ENCODE measurements at places on chromosomes 4 and X. TPM values are rescaled to one million over a fixed set of nuclear protein-coding genes. Genes with fewer than 3 reads are reported as not detected.

DNA sequence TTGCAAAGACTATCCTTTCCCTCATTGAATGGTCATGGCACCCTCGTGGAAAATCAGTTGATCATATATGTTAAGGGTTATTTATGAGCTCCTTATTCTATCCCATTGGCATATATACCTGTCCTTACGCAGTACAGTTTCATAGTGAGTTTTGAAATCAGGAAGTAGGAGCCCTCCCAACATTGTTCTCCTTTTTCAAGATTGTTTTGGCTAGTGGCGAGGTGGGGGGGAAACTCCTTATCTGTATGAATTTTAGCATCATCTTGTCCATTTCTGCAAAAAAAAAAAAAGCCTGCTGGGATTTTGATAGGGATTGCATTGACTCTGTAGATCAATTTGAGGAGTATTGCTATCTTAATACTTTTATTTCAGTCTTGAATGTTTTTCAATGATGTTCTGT lies 2.5 kb upstream of the USP9X start:
- no peak for DNase-seq

GRCh38 chrX:137195296-137195695 lies 161.5 kb upstream of the GPR101 start:
- no peak for DNase-seq

DNA sequence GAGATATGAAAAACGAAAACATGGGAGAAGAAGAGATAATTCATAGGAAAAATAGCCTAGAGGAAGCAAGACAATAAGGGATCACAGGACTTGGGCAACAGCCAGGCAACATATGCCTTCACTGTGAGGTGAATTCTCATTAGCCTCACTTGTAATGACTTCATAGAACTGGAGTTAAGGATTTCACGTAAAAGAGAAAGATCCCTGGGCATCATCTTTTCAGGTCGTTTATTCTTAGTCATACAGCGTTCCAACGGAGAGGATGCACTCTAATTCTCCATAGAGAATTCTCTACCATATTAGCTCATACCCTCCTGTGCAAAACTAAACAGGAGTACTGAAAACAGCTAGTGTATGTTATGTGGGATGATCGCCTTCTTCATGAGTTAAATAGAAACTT lies 1.4 kb downstream of the PRKG2 start:
- no peak for DNase-seq

The VMA21 gene
- total RNA-seq, result 89.4 TPM

The ZNF157 gene
- not detected for total RNA-seq

The GRIPAP1 gene
- total RNA-seq, result 22.3 TPM

DNA sequence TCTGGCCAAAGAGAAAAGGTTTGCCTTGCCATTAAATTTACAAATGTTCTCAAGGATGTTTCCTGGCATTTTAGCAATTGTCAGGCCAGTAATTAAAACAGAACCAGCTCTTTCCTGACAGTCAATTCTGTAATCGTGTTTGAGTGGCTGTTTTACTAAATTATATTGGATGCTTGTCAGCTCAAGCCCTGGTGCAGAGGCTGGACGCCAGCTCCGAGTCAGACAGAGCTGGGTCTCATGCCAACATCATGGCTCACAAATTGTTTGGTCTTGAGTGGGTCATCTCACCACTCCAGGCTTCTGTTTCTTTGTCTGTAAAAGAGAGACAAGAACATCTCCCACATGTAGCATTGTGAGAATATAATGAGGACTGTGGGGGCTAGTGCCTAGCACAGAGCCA lies 190.3 kb upstream of the PSAPL1 start:
- DNase-seq, result no peak

DNA sequence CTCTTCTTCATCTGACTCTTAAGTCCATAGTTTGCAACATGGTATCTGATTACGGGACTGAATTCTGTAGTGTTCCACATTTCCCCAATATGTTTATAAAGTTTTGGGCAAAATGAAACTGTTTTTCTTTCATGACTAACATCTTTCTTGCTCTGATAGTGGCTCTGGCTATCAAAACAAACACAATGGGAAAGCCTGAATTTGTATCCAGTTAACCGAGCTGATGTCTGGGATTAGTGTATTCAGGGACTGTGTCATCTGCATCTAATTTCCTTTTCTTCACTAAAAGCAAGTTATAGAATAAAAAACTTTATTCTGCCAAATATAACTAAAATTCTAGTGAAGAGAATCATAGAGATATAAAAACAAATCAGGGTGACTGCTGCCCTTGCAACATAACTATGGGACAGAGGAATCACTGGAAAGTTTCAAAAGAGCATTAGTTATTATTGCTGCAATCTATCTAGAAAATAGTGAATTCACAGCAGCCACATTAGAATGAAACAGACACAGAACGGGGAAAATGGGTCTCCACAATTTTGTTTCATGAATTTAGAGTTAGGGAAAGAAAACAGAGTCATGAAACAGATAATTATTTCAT lies 61.3 kb downstream of the ANTXR2 start:
- DNase-seq, result peak; percentile 72

The HGFAC gene
- 0.40 TPM for total RNA-seq

The OGT gene
- total RNA-seq, result 48.3 TPM

- DNase-seq, result peak; percentile 23
Measured at GRCh38 chr4:110878413-110878812, 255.5 kb upstream of the PITX2 start.

DNA sequence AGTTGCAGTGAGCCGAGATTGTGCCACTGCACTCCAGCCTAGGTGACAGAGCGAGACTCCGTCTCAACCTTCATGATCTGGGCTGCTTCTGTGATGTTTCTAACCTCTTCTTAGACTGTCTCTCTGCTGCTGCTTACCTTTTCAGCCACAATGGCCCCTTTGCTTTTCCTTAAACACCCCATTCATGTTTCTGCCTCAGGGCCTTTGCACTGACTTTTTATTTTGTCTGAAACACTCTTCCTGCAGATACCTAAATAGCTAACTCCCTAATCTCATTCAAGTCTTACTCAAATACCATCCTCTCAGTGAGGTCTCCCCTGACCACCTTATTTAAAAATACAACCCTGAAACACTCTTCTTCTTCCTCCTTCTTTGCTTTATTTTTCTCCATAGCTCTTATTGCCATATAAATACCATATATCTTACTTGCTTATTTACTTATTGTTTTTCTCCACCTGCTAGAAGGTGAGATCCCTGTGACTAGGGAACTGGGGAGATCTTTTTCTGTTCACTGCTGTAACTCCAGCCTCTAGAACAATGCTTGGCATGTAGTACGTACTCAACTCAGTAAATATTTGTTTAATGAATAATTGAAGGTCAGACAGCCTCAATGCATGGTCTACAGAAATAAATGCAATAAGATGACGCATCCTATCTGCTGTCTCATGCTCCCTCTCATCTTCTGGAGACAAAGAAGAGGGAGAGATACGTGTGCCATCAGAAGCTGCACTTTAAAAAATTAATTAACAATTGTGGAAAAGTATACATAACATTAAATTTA lies 43.8 kb upstream of the SETD7 start:
- peak; percentile 66 for DNase-seq

DNA sequence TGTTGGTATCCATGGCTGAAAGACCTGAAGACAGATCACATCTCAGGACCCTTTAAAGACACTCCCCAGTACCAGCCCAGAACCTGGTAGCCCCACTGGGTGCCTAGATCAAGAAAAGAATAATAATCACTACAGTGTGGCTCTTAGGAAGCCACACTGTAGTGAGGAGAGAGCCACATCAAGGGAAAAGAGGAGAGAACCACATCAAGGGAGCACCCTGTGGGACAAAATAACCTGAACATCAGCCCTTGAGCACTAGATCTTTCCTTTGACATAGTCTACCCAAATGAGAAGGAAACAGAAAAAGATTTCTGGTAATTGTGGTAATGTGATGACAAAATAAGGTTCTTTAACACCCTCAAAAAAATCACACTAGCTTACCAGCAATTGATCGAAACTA lies 15.3 kb downstream of the RTL3 start:
- no peak for DNase-seq

DNA sequence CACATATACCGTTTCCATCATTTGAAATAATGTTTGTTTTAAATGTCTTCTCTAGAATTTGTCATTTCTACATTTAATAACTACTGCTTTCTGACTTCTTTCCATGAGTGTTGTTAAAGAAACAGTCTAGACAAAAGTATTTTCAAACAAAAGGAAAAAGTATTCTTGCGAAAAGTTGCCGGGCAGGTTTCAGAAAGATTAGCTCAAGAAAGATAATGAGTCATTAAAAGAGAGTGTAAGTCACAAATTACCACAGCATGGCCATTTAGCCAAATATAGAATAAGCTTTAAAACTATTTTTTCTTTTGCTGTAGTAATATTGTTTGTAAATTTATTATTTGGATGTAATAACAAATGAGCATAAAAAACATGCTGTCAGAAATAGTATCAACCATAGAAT lies 493.0 kb downstream of the TLL1 start:
- no peak for DNase-seq

The ELOVL6 gene
- total RNA-seq, result 10.7 TPM

DNA sequence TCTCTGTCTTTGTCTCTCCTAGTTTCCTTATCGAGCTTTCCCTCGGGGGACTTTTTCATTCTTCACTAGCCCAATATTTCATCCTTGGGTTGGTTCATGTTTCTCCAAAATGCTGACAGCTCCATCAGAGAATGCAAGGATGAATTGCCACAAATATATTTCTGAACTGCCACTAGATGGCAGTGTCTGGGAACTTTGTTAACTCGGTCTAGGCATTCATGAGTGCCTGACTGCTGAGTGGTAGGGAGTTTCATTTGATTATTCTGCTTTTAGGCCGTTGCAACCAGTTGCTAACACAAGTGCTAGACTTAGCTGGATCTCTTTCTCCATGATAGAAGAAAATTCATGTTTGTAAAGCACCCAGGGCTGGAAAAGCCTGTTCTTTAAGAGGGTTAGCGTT lies 73.5 kb upstream of the RAP2C start:
- peak; percentile 48 for DNase-seq

- no peak for DNase-seq
Measured at GRCh38 chr4:135238940-135239339, 1037.4 kb upstream of the PABPC4L start.

DNA sequence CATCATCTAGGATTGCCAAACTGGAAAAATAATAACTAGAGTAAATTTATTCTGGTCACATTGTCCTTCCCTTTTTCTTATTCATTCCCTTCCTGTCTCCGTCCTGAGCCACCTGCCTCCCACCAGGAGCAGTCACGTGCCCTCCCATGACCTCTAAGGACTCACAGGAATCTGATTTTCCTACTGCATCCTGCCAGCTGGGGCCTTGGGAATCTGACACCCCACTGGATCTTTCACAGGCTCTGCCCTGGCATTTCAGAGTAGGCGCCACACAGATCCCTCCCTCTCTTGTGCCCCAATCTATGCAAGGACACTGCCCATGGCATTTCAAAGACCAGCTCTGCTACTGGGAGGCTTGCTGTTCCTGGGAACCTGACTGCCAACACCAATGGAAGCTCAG lies 520.5 kb downstream of the PPARGC1A start:
- peak; percentile 25 for DNase-seq

The PAPSS1 gene
- total RNA-seq, result 80.1 TPM

The FMR1NB gene
- not detected for total RNA-seq

DNA sequence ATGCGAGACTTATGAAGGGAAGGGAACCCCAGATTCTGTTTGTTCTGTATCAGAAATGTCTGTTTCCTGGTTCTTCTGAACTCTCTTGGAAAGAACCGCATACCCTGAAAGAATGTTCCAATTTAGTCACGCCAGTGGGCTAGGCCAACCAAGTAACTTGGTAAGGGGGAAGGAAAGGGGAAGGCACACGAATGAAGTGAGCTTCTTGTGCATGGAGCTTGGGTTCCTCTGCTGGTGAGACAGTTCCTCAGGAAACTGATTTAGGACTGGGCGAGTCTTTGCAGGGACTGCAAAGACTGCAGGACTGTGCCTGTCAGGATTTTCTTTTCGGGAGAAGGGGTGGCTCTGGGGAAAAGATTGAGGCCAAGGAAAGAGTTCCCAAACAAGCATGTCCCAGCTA lies 35.6 kb downstream of the FRMPD3 start:
- DNase-seq, result no peak

- no peak for DNase-seq
Measured at GRCh38 chrX:133370696-133371275, 44.5 kb downstream of the GPC4 start.

The RNF150 gene
- total RNA-seq, result 0.45 TPM

- no peak for DNase-seq
Measured at GRCh38 chrX:10152086-10152485, 4.7 kb upstream of the CLCN4 start.

The RNF128 gene
- total RNA-seq, result 0.26 TPM

- DNase-seq, result no peak
Measured at GRCh38 chr4:16597845-16598596, 300.4 kb downstream of the LDB2 start.

- no peak for DNase-seq
Measured at GRCh38 chrX:40625294-40625693, 2.1 kb downstream of the MPC1L start.

- peak; percentile 59 for DNase-seq
Measured at GRCh38 chrX:13489454-13489853, 79.9 kb upstream of the EGFL6 start.

DNA sequence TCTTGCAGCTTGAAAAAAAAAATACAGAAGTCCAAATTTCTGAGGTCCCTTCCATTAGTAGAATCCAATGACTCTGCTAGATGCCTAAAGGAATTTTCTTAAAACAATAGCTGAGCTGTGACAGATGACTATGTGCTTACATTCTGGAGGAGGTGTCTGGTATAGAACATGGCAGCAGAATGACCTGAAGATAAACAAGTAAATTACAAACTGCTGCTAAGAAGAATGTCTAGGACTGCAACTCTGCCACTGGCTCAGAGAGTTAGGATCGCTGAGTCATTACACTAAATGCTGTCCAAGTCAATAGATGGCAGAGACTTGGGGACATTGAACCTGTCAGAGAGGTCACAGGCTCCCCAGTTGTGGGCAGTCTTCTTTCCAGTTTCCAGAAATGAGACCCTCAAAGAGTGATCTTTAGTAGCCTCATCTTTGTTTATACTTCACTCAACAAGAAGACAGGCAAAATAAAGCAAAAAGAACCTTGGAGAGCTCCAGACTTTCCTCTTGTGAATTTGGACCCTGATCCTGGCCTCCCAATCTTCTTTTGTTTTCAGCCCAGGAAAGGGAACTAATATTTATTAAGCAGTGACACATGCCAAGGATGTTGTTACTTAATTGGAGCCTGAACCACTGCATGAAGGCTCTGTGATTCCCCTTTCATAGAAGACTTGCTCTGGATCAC lies 56.4 kb upstream of the SCML1 start:
- DNase-seq, result no peak

The NEIL3 gene
- total RNA-seq, result 13.1 TPM

DNA sequence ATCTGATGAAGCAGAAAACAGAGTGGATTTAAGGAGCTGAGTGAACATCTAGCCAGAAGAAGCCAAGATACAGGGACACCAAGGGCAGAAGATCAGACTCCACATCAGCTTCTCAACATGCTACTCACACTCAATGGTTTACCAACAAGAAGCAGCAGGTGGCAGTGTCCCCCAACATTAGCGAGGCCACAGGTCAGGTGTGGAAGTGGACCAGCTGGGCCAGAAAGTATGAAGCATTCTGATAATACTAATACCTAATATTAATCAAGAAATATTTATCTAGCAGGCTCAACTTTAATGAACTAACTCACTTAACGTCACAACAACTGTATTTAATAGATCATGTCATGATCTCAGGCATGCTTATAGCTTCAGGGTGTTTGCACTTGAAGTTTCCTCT lies 73.4 kb upstream of the TTC29 start:
- peak; percentile 65 for DNase-seq

Measured in LHCN-M2 (cell line).